NCI-H446 treated with DMSO at 0.1 percent for 48 hours (cell line): ENCODE measurements at places on chromosomes 4 and X.
A peak's percentile ranks its signal among the peaks of the same experiment; 100 is the strongest.

DNA sequence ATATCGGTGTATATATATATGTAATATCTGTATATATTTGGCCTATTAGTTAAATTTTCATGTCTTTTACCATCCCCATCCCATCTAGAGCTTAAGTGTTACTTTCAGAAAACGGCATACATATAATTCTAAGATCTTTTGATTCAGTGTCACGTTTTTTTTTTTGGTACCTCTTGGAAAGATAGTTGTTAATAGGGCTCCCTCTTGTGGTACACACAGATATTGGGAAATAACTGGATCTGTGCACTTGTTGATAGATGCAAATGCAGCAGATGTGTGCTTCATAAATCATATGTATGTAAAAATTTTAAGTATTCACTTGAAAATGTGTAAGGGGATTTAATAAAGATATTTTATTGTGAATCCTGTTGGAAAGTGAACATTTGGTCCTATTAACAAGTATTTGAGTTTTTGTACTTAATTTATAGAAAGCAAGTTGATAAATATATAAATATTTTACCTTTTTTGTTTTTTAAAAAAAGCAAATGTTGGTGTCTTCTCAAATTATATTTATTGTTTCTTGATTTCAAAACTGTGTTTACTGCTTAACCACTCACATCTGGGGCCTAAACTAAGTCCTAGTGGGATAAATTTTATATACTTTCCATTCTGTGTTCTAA is 74.7 kb downstream of the PAQR3 start:
- peak; percentile 65 for DNase-seq

DNA sequence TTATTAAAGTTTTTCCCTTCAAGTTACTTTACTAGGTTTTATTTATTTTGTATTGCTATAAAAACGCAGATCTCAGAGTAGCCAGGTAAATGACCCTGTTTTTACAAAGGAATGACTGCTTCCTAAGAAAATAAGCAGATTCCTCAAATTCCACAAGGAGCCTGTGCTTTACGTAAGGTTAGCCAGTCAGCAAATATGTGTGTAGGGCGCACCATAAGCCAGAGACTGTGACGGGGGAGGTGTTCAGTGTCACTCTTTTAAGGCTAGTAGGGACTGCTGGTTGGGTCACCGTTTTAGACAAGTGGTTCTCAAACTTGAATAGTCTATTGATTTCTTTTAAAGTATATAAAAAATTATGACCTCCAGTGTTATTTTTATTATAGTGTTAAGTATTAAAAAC is 119.9 kb downstream of the ANK2 start:
- DNase-seq: no peak

GRCh38 chrX:55484948-55485347 is 4.7 kb downstream of the USP51 start:
- no peak for DNase-seq

DNA sequence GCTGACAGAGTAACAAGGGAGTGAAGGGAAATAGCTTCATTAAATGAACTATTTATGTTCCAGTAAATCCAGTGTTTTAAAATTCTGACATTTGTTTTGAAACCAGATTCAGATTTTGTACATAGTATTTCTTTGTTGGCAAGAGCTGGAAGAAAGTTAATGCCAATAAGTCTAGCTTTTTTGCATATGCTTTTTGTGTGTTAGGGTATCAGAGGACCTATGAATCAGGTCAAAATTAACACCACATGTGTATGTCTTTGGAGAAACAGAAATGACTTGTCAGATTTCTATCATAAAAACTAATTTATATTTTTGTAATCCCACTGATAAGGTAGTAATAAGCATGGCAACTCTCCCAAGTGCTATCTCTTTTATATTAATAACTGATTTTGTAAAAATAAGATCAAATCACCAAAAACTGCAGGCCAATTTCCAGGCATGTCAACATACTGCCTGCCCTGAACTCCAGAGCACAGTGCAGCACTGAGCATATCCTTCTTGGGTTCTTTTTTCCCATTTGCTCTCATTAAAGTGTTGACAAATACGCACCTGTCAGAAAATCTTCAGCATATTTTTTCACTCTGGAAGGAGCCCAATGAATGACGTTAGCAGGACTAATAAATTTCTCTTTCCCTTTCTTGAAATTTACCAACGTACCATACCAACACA is 65.5 kb downstream of the SH3RF1 start:
- no peak for DNase-seq

DNA sequence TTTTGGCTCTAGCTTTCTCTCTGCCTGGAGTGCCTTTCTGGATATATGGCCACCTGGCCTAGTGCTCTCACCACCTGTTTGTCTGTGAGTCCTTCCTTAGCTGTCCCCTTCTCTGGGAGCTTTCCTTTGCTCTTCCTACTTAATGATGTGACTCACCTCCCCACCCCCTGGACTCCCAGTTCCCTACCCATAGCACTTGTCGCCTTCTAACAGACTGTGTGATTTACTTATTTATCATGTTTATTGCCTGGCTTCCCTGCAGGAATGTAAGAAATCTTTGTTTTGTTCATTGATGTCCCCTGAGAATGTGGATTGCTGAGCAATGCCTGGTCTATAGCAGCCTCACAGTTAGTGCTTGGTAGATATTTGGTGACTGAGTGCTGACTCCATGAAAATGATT is 18.9 kb downstream of the ADD1 start:
- DNase-seq: no peak

DNA sequence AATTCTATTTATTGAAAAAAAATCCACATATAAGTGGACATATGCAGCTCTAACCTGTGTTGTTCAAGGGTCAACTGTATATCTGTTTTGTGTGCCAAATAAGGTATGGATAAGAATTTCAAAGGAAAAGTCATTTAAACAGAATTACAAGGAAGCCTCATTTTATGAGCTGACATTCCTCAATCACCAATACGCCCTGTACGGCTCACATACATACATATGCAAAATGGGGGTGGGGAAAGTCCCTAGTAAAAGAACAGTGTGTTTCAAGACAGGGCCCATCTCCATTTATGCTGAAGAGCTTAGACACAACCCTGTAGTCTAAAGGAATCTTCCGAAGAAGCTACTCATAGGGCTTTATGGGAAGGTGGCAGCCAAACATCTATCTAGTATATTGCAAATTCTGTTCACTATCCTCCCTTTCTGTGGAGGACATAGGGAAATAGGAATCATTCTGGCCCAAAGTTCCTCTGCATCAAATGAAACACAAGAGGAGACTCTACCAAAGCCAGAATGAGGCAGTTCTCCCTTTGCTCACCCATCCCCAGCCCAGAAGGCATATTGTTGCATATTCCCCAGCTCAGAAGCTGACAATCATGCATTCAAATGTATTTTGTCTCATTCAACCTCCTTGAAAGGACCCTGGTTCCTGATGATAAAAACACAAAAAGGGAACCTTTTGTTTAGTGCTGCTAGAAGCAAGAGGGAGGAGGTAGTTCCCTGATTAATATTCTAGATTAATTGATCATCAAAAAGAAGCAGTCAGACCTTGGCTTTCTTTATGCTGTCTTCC is 13.7 kb upstream of the ZBTB33 start:
- DNase-seq: no peak

DNA sequence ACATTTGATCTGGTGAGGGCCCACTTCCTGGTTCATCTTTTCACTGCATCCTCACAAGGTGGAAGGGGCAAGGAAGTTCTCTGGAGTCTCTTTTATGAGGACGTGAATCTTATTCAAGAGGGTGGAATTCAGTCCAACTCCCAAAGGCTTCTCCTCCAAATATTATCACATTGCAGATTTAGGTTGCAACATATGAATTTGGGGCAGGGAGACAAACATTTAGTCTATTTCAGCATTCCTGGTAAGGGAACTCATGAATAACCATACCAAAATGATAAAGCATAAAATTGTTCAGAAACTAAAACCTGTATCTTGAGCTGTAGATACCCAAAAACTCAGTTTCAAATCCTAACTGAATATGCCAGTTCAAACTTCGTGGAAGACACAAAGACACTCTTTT is 246.8 kb downstream of the QDPR start:
- no peak for DNase-seq

DNA sequence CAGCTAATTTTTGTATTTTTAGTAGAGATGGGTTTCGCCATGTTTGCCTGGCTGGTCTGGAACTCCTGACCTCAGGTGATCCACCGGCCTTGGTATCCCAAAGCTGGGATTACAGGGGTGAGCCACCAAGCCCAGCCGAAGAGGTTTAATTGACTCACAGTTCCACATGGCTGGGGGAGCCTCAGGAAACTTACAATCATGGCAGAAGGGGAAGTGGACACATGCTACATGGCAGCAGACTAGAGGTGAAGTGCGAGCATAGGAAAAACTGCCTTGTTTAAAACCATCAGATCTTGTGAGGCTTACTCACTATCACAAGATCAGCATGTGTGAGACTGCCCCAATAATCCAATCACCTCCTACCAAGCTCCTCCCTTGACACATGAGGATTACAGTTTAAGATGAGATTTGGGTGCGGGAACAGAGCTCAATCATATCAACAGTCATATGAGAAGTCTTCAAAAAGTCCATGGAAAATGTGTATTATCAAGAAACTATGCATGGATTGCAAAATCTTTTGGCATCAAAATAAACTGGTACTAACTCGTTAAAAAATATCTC is 25.8 kb upstream of the RPL39 start:
- DNase-seq: no peak

GRCh38 chrX:151688695-151689094 is 6.6 kb upstream of the PRRG3 start:
- no peak for DNase-seq

- no peak for DNase-seq
These were observed 223.5 kb downstream of the AFAP1 start for GRCh38 chr4:7716010-7716721.

- peak; percentile 56 for DNase-seq
These were observed at the start of gene ADGRL3 for GRCh38 chr4:61200187-61200915. ADGRL3 (plus strand) TSS chr4:61200326.

GRCh38 chrX:153621949-153622598 is 23.1 kb upstream of the CCNQ start:
- DNase-seq: no peak

DNA sequence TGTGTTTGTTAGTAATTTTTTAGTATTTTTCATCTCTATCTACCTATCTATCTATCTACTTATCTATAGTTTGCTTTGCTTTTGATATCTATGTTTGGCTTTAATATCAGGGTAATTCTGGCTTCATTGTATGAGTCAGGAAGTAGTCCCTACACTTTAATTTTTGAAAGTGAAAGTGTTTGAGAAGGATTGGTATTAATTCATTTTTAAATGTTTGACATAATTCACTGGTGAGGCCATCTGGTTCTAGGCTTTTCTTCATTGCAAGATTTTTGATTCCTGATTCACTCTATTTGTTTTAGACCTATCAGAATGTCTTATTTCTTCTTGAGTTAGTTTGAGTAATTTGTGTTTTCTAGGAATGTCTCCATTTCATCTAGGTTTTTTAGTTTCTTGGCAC is 20.2 kb upstream of the TCP11X2 start:
- DNase-seq: no peak

- DNase-seq: no peak
These were observed 45.0 kb downstream of the PSAPL1 start for GRCh38 chr4:7389719-7390118.

DNA sequence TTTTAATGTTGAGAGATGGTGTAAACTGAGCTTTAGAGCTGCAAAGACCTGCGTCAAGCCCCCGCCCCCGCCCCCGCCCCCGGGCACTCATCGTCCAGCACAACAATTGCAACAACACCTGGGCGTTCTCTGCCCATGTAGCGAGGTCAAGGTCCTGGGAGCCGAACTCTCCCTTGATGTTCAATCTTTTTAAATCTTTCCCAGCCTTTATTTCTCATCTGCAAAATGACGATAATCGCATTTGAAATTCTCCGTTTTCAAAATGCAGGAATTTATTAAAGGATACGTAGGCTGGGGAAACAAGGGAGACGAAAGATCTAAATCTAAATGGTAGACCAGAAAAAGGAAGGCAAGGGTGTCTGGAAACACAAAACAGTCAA is 648 bp upstream of the MSMO1 start:
- no peak for DNase-seq

GRCh38 chrX:149495573-149496071 is 9.5 kb downstream of the IDS start:
- no peak for DNase-seq

DNA sequence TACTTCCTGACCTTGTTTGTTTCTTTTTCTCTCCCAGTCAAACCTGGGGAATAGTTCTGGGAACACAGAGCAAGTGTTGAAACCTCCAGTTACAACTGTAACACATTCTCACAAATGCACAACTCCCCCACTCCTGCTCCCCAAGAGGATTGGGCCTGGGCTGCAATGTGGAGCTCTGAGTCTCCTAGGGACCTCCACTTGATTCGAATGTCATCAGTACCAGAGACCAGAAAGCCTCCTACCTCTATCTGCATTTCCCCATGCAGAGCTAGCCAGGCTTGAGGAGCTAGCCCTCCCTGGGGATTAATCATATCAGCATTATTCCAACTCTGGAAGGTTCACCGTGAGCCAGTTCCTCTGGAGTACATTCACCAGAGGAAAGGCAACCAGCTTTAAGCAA is 41.7 kb upstream of the CITED1 start:
- no peak for DNase-seq

DNA sequence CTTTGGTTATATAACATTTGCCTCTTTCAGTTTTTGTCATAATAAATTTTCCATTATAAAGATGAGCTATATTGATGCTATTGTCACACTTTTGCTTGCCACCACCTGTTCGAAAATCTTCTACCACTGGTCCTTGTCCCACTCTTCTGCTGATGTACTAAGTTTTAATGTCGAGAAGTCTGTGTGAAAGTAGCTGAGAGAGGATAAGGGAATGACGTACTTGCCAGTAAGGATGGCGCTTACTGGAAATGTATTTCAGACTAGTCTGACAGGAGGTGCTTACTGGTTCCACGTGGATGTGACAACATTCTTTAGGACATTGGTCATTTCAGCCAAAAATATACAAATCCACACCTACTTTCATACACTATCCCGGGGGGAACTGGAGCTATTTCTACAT is 132.7 kb upstream of the NR3C2 start:
- no peak for DNase-seq

- no peak for DNase-seq
These were observed 104.1 kb upstream of the SCOC start for GRCh38 chr4:140269369-140269768.

- DNase-seq: no peak
These were observed 38.1 kb downstream of the FGFRL1 start for GRCh38 chr4:1049591-1049905.

- no peak for DNase-seq
These were observed 20.4 kb upstream of the TENM3 start for GRCh38 chr4:182222766-182223165.

DNA sequence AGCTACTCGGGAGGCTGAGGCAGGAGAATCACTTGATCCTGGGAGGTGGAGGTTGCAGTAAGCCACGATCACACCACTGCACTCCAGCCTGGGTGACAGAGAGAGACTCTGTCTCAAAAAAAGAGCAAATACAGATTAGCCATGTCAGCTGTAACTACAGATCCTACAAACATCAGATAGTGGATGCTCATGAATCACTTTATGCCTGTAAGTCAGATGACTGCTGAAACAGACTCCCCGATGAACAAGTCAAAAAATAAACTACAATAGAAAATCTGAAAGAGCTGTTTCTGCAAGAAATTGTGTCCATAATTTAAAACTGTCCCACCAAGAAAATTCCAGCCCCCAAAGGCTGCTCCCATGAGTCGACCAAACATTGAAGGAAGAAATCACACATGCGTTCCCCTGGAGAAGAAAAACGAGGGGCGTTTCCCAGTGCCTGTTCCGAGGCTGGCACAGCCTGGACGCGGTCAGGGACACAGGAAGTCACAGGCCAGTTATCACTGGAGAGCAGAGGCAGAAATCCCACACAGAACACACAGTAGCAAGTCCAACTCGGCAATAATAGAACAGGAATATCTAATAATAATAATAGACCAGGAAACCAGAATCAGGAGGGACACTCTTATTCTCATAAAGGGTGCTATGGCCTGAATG is 30.0 kb upstream of the GTPBP6 start:
- no peak for DNase-seq

- DNase-seq: no peak
These were observed 928.3 kb downstream of the GLUD2 start for GRCh38 chrX:121975671-121976070.
